ENCODE measurements at places on chromosomes 13 and 19. TPM values are rescaled to one million over a fixed set of nuclear protein-coding genes. Genes with fewer than 3 reads are reported as not detected.

- no peak for DNase-seq
These were observed 586 bp downstream of the MRI1 start for GRCh38 chr19:13764821-13765394.

GRCh38 chr19:44592451-44592890 lies 20.9 kb upstream of the IGSF23 start:
- no peak for DNase-seq

Gene EBPL
- total RNA-seq, result 18.3 TPM

DNA sequence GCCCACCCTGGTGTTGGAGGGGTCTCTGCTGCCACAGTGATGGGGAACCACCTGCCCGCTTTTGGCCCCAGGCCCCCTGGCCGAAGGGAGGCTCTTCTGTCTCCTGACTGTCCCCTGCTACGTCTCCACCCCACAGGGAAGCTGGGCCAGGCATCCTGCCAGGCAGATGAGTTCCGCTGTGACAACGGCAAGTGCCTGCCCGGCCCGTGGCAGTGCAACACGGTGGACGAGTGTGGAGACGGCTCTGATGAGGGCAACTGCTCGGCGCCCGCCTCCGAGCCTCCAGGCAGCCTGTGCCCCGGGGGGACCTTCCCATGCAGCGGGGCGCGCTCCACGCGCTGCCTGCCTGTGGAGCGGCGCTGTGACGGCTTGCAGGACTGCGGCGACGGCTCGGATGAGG lies 11.0 kb downstream of the LRP3 start:
- no peak for DNase-seq

GRCh38 chr13:86403181-86403580 lies 604.0 kb upstream of the SLITRK6 start:
- no peak for DNase-seq

Gene OLFM2
- total RNA-seq, result 0.96 TPM

Gene RETN
- total RNA-seq, result not detected

DNA sequence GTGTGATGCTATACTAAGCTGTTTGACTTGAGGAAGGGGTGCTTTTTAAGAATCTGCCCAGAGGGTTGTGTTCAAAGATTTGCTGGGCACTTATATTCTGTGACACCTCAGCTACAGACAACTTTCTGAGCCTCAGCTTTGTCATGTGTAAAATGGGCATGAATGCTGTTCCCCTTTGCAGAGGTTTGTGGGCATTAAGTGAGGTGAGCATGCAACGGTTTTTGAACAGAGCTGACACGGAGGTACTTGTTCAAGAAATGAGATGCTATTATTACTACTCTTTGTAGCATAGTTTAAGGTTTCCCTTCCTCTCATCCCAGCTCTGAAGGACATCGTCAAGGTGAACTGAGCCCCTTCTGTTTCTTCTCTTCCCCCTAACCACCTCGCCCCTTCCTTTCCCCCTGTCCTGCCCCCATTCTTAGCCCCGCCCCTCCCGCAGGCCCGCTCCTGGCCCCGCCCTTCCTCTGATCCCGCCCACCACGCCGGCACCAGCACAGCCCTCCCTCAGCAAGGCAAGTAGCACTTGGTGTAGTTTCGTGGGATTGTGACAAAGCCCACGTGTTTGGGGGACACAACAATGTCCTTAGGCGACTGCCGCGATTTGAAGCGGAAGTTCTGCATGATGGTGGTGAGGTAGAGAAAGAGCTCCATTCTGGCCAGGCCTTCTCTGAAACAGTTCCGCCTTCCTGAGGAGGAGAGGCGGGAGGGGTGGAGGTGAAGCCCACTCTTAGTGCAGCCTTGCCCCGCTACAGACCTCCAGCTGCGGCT lies 26.1 kb upstream of the CYP2A7 start:
- no peak for DNase-seq

- DNase-seq, result no peak
These were observed 21.5 kb upstream of the OXGR1 start for GRCh38 chr13:97015661-97016350.

DNA sequence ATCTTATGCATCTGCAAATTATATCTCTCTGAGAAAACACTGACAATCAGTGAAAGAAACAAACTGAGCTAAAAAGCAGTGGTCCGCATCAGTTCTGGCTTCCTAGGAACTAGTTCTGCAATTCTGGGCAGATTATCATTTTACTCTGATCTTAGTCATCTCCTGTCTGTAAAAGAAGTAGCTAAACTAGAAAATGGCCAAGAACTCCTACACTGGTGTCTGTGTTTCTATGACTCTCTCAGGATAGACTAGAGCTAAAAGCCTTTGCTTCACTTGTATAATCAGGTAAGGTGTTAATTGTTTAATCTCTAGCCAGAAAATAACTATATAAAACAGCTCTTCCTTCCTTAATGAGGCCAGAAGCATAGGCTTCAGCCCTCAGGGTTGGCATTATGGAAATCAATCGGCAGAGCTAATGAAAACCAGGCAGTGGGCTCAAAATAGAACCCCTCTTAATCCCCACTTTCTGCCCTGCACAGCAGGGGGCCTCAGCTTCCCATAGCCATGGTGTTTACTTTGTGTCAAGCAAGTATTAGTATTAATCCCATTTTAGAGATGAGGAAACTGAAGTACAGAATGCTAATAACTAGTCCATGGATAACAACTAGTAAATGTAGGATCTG lies 459.2 kb downstream of the FGF14 start:
- no peak for DNase-seq

DNA sequence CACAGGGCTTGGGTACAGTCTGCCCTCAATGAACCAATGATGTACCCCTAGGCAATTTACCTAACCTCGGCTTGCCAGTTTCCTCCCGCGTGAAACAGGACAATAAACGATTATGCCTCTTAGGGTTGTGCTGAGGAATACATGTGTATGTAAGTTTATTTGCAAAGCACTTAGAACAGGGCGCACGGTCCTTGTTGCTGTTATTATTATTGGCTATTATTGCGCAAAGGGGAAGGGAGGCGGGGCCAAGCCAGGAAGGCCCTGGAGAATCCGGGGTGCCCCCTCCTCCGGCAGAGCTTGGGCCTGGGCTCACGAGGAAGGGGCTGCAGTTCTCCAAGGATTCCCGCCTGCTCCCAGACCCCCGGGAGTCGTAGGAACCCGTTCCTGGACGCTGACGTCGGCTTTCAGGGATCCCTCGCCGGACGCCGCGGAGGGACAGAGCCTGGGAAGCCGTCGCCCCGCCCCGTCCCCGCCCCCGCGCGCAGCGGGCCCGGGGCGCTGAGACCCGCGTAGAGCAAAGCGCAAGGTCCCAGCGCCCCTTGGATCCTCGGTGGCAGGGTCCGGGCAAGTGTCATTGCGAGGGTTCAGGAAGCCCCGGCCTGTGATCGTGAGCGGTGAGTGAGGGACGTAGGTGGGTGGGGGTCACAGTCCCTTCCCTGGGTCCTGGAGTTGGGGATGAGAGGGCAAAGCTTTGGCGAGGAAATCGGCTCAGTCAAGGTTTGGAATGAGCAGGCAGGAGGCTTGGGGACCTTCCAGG lies at the start of gene TMEM91:
Gene TMEM91 (plus strand): TSS at position 293 of the 757 bp plus-strand sequence. CDS start 1,777 bp downstream, outside the sequence.
- DNase-seq, result no peak

DNA sequence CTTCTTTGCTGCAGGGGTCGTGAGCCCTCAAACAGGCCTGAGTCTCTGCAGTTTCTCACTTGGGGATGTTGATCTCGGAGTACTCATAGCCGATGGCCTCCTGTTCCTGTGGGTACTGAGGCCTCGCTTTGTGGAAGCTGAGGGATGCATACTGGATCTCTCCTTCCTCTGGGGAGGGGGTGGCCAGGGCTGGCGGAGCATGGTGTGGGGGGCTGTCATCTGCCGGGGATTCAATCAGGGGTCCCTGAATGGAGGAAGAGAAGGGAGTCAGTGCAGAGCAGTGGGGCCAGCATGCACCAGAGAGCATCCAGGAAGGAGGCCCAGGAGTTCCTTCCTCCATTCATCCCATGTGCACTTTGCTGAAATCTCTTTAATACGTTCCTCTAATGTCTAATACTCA lies 10.0 kb downstream of the SIGLEC12 start:
- no peak for DNase-seq

Data from ascending aorta (tissue), 2 donors.